ENCODE measurements at places on chromosomes 2 and 18. TPM values are rescaled to one million over a fixed set of nuclear protein-coding genes. Genes with fewer than 3 reads are reported as not detected.

CDH19 gene
- not detected for total RNA-seq

KLHL41 gene
- not detected for total RNA-seq

NPAS2 gene
- 0.56 TPM for total RNA-seq

REG3G gene
- not detected for total RNA-seq

RAB6D gene
- not detected for total RNA-seq

- DNase-seq, result peak; percentile 83
These were observed 36.8 kb downstream of the MOGAT1 start for GRCh38 chr2:222708274-222708710.

- DNase-seq, result no peak
These were observed 13.9 kb downstream of the IL37 start for GRCh38 chr2:112924821-112925220.

DNA sequence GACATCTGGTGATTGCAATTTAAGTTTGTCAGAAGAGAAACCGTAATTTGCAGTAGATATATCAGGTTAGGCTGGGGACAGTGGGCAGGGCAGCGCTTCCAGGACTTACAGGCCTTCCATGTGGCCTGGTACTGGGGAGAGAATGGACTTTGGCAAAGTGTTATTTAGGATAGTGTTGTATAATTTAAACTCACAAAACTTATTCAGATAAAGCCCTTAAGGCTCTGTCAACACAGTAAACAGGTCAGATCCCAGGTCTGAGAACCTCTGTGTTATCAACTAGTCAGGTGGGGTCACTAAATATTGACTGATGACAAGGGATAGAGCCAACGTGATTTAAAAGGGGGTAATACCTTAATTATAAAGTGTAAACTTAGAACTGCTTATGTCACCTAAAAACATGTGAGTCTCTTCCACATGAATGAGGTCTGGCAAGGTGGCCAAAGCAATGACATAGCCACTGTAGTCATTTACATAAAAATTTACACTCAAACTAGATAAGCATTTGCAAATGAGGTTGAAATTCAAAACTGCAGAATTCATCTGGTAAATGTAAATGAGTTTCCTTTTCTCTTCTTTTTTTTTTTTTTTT, 80.2 kb upstream of the DNMT3A start:
- DNase-seq, result no peak

GRCh38 chr18:34385311-34385710, 160.6 kb upstream of the NOL4 start:
- no peak for DNase-seq

GRCh38 chr2:231905026-231905425, 21.2 kb downstream of the NPPC start:
- DNase-seq, result no peak

DNA sequence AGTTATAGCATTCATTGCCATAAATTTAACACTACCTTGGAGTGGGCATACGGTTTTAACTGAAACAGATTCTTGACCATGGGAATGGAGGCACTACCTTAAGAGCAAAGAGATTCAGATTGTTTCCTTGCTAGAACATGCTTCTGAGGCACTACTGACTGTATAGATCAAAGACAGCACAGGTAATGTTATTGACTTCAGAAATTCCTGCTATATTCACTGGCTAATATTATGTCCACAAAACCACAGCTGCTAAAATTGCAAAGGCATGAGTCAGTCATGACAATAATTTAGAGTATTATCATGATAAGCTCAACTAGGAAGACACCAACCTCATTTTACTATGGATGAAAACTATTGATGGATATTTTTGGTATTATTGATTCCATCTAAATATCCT, 39.4 kb downstream of the SLC8A1 start:
- DNase-seq, result no peak

DNA sequence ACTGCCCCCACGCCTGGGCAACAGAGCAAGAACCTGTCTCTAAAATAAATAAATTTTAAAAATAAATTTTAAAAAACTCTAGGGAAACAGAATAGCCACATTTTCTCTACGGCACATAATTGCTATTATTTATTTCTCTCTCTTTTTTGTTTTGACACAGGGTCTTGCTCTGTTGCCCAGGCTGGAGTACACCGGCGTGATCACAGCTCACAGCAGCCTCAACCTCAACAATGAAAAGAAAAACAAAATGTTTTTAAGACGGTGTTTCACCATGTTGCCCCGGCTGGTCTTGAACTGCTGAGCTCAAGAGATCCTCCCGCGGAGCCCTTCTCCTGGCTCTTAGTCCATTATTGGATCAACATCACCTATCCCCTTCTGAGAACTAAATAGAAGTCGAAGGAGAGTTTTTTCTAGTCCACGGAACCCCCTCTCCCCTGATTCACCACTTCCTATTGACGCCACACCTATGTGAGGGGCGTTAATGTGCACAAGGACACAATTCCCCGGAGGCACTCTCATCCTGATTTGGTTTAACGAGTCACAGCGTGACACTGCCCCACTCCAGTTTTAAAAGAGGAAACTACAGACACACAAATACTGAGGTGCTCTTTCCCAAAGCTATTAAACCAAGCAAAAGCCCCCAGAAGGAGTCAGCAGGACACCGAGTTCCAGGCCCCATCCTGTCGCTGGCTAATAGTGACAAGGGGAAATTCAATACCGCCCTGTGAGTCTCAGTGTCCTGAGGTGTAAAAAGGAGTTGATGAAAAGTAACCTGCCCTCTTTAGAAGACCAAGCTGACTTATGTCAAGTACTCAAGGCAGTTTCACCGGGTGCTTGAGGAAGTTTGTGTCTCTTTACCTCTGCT, 1.1 kb downstream of the NPC1 start:
- DNase-seq, result peak; percentile 42

DNA sequence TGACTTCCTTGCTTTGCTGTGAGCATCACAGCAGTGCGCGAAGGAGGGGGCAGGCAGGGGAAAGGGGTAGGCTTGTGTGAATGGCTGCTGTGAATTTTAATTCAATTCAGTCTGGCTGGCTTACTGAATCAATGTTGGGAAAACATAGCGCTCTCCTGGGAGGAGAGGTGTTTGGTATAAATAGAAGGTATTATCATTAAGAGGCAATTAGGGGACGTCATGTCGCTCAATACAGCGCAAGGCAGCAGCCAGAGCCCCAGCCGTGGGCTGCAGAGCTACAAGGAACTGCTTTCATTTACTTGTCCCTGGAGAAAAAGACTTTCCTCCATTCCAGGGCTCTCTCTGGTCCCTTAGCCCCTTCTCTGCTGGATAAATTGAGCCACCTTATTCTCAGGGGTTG, 181.4 kb upstream of the MSH6 start:
- no peak for DNase-seq

GRCh38 chr2:64987001-64987955, 1.9 kb upstream of the SLC1A4 start:
- DNase-seq, result no peak

DNA sequence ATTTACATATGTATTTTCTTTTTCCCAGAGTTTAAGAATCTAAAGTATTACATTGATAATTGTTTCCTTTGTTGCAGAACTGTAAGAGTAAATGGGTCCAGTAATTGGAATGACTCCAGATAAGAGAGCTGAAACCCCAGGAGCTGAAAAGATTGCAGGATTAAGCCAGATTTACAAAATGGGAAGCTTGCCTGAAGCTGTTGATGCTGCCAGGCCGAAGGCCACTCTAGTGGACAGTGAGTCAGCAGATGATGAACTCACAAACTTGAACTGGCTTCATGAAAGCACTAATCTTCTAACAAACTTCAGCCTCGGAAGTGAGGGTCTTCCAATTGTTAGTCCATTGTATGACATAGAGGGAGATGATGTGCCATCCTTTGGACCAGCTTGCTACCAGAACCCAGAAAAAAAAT, 183.8 kb upstream of the STON1 start:
- DNase-seq, result no peak

GRCh38 chr2:234272069-234272850, 221.8 kb downstream of the SPP2 start:
- no peak for DNase-seq

Measured in GM23338 (cell line).